ENCODE measurements at places on chromosomes 7 and 10. TPM values are rescaled to one million over a fixed set of nuclear protein-coding genes. Genes with fewer than 3 reads are reported as not detected.

TSPAN15 gene
- total RNA-seq: 31.9 TPM

PKD2L1 gene
- total RNA-seq: not detected

HOXA5 gene
- total RNA-seq: 22.0 TPM

GPR85 gene
- not detected for total RNA-seq

TES gene
- 108 TPM for total RNA-seq

Measured in ascending aorta (tissue), 2 donors.